ENCODE measurements at places on chromosomes 6 and 20.

GRCh38 chr20:39568109-39568508 lies 606.0 kb downstream of the DHX35 start:
- no peak for DNase-seq

DNA sequence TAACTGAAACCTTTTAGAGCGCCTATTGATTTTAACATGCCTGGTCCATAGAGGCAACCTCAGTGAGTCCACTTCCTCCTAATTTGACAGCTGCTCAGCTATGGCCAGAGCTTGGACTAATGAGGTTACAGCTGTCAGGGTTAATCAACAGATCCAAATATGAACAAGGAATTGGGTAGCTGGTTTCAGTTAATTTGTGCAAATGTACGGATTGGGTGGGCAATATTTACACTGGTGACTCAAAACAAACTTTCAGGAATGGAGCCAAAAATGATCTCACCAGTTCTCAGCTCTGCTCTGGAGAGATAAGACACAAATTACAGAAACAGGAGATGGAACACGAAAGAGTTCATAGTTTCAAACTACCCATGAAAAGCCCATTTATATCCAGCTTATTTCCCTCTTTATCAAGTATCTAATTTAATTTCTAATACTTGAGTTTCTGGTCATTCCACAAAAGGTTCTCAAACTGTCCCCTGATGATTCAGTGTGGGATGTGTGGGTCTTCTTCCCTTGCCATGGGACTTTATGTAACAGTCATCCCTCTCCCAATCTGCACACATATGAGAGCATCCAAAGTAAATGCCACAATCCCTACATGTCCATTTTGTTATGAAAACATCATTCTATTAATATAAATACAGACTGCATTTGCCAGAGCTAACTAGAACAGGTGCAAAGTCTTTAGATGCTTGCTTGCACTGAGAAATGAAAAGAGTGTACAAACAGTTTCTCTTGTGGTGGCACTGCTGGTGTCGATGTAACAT lies 149.9 kb downstream of the RPS12 start:
- DNase-seq: peak; percentile 48

- no peak for DNase-seq
Observed at GRCh38 chr6:34246563-34247391, 2.0 kb downstream of the SMIM29 start.

DNA sequence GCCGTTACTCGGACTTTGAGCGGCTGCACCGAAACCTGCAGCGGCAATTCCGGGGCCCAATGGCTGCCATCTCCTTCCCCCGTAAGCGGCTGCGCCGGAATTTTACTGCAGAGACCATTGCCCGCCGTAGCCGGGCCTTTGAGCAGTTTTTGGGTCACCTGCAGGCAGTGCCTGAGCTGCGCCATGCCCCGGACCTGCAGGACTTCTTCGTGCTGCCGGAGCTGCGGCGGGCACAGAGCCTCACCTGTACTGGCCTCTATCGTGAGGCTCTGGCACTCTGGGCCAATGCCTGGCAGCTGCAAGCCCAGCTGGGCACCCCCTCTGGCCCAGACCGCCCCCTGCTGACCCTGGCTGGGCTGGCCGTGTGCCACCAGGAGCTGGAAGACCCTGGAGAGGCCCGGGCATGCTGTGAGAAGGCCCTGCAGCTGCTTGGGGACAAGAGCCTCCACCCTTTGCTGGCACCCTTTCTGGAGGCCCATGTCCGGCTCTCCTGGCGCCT lies 7.2 kb downstream of the SNX21 start:
- no peak for DNase-seq

DNA sequence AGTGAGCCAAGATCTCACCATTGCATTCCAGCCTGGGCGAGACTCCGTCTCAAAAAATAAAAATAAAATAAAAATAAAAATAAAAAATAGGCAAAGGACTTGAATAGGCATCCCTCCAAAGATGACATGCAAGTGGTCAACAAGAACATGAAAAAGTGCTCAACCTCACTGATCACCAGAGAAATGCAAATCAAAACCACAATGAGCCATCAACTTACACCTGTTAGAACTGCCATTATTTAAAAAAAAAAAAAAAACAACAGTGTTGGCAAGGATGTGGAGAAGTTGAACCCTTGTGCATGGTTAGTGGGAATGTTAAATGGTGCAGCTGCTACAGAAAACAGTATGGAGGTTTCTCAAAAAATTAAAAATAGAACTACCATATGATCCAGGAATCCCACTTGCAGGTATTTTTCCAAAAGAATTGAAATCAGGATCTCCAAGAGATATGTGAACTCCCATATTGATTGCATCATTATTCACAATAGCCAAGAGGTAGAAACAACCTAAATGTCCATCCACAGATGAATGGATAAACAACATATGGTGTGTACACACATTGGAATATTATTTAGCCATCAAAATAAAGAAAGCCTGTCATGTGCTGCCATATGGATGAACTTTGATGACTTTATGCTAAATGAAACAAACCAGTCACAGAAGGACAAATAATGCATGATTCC lies 2.8 kb downstream of the C20orf203 start:
- no peak for DNase-seq

DNA sequence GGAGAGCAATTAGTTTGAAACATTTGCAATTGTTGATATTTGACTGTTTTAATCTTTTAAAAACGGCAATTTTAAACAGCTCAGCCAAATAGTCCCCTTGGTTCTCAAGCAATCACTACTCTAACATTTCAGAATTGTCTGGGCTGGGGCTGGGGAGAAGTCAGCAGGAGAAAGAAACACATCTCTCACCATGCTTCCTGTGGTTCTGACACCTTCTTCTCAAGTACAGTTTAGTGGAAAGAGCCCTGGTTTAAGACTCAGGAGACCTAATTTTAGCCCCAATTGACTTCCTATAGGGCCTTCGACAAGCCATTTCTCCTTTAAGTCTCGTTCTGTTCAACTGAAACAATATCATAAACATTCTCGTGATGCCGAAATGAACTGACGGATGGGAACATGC lies 168.4 kb upstream of the CDYL start:
- no peak for DNase-seq

DNA sequence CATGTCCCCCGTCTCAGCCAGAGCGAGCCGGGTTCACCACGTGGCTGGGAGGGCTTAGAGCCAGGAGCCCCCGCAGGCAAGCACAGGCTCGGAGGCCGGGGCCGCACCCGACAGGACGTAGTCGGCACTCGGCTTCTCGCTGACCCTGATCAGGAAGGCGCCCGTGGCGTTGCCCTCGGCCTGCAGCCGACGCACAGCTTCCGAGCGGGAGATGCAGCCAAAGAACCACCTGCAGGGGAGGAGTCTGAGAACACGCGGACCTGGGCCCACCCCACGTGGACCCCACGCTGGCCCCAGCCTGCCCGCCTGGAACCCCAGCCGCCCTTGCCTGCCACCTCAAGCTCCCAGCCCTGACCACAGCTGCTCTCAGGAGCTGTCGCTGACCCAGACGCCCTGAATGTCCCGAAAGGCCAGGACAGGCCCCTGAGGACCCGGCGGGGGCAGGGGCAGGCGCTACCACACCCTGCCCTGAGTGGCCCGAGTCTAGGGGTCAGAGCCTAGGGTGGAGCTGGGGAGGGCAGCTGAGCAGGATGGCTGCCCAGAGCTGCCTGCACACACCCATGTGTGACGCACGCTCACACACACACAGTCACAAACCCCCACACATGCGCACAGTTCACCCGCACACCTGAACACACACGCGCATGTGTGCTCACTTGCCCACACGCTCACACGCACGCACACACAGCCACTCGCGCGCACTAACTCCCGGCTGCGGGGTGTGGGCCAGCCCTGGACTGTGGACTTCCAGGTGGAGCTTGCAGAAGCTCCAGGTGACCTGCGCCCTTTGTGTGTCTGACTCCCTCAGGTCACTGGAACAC lies 2.1 kb downstream of the PTK6 start:
- DNase-seq: no peak

DNA sequence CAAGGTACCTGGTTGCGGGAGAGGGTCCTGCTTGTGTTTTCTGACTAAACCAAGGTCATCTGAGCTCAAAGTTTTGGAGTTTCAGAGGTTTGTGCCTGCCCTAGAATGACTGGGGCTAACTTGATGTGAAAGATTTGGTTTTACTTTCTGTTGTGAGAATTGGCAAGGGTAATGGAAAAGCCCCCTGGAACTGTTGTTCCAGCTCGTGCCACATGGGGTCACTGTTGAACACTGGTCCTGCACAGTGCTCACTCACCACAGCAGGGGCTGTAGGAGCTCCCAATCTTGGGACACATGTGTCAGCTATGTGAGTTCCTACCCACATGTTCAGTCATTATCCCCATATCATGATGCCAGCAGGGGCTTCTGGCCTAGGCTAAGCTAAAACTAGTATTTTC lies 6.5 kb downstream of the TGM6 start:
- DNase-seq: no peak

DNA sequence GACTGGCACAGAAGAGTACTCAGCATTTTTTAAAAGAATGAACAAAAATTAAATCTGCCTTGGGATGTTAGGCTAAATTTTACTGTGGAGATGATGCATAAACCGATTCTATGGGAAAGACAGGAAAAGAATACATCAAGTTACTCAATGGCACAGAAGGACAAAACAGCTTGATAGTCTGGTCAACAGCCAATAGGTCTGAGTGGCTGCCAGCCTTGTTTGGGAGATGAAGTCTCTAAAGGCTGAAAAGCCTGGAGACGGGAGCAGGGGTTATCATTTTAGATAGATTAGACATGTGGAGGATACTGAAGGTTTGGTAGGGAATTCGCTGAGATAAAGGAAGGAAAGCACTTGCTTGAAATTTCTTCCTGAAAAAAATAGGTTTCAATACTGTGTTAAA lies 56.3 kb upstream of the LAMA2 start:
- no peak for DNase-seq

GRCh38 chr6:14983599-14984518 lies 262.0 kb upstream of the JARID2 start:
- DNase-seq: peak; percentile 20

- no peak for DNase-seq
Observed at GRCh38 chr6:127100510-127101140, 17.8 kb upstream of the RSPO3 start.

DNA sequence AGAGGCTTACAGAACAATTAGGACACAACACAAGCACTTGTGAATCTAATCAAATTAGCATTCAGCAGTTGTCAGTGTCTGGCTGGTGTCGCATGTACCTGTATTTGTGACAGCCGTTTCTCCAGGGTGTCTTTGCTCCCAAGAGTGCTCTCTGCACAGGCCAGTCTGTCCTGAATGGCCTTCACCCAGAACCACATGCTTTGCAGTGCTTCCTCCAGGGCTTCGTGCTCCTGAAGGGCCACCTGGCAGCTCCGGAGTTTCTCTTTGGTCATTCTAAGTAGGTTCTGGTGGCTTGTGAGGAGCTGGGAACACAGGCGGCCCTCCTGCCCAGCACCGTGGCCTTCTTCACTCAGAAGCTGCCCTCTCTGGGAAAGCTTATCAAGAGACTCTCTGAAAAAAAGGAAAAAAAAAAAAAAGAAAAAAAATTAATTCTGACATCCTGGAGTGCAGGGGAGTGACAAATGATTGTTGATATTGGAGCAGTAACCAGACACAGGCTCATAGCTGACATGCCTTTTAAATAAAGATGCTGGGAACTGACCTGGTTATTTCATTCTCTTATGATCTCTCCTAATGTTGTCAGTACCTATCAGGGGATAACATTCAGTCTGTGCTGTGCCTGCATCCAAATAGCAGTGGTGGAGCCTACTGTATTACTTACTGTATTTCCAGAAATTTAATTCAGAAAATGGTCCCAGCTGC lies 245.8 kb downstream of the SYNE1 start:
- DNase-seq: no peak
